ENCODE measurements at places on chromosomes 3 and 15.

DNA sequence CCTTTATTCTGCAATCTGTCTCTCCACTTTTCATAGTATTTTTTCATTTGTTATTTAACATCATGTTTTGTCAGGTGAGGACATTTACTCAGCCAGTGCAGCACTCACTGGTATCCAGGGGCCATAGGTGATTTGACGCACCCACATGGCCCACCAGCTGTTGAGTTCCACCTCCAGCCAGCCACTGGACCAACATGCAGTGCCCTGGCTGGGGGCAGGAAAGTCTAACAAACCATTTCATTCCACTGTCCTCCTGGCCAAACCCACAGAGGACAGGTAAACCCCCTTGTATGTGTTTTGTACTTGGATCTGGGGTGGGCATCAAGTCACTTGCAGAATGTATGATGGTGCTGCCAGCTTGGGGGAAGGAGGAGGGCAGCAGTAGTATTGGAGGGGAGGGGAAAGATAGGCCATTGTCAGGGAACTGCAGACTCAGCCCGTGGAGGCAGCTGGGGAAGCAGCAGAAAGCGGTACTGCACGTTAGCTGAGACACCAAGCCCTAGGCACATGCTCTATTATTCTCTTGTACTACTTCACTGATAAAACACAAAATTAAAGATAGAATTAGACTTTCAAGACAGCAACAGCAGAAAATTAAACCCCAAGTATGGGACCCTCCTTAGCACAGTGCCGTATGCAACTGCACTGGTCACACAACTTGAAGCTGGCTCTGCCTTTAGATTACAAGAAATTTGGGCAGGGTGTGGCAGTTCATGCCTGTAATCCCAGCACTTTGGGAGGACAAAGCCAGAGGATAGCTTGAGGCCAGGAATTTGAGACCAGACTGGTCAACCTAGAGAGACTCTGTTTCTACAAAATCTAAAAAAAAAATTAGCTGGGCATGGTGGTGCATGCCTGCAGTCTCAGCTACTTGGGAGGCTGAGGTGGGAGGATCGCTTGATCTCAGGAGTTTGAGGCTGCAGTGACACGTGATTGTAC lies 15.4 kb upstream of the RPL24 start:
- no peak for DNase-seq

DNA sequence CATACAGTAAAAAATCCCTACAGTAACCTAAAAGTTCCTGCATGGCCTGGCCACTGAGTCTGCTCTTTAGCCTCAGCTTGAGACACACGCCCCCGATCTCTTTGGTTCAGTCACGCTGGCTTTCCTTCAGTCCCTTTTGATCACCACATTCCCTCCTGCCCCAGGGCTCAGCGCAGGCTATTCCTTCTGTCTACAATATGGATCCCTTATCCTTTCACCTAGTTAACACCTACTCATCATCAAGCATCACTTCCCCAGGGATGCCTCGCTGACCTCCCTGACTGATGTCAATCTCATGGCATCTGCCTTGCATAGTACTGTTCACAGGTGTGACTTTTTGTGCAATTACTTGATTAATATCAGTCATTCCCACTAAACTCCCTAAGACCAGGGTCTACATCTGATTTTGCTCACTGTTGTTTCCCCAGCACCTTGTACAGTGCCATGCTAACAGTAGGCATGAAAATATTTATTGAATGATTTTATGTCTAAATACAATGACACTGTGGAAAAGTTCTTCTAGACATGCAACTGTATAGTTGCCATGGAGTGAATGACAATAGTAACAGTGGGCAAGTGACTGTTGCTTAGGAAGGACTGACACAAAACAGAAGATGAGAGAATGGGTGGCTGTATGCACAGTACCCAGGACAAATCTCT lies at the start of gene SNTN:
Gene SNTN (plus strand): TSS at position 610 of the 660 bp plus-strand sequence. CDS start 13 bp downstream, at position 623.
- DNase-seq: no peak

DNA sequence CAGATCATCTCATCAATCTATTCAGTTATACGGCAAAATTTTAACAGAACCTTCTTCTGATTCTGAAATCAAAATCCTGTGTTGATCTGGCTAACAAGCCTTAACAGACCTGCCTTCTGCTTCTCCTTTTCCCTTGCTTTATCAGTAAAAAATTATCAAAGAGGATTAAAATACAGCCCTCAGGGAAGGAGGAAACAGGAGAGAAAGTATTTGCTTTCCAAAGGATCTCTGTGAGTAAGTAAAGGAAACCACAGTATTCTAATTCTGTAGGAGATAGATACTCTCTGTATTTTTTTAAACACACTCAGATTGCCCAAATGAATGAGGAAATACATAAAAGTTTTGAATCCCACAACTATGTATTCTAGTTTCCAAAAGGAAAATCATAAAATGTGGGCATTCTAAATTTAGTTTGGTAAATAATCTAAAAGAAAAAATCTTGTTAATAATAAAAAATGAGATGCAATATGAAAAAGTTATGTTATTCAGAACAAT lies 221.8 kb downstream of the ZIC1 start:
- DNase-seq: no peak

DNA sequence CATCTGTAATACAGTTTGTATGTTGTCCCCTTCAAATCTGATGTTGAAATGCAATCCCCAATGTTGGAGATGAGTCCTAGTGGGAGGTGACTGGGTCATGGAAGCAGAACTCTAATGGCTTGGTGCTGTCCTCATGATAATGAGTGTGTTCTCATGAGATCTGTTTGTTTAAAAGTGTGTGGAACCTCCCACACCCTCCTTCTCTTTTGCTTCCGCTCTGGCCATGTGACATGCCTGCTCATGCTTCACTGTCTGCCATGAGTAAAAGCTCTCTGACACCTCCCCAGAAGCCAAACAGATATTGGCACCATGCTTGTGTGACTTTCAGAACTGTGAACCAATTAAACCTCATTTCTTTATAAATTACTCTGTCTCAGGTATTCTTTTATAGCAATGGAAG lies 794.0 kb upstream of the CFAP20DC start:
- DNase-seq: no peak

DNA sequence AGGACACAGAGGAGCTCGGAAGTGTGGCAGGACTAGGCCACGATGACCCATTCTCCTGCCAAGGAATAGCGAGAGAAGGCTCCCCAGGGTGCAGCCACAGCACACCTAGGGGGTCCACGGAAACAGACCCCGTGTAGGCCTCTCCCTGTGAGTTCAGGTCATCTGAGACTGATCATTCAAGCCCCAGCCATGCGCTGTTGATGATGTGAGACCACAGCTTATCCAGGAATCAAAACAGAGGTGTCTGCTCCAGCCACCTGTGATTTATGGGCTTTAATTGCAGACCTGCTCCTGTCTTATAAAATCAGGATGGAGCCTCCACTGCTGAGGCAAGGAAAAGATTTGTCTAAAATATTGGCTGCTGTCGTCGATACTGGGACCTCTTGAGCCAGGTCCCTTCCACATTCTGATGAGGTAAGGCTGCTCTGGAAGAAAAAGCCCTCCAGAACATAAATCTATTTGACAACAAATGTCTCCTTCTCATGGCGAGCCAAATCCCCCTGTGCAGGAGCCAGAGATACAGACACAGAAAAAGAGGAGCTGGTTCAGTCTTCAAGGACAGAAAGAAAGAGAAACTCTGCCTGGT lies 186.7 kb downstream of the TJP1 start:
- DNase-seq: no peak

DNA sequence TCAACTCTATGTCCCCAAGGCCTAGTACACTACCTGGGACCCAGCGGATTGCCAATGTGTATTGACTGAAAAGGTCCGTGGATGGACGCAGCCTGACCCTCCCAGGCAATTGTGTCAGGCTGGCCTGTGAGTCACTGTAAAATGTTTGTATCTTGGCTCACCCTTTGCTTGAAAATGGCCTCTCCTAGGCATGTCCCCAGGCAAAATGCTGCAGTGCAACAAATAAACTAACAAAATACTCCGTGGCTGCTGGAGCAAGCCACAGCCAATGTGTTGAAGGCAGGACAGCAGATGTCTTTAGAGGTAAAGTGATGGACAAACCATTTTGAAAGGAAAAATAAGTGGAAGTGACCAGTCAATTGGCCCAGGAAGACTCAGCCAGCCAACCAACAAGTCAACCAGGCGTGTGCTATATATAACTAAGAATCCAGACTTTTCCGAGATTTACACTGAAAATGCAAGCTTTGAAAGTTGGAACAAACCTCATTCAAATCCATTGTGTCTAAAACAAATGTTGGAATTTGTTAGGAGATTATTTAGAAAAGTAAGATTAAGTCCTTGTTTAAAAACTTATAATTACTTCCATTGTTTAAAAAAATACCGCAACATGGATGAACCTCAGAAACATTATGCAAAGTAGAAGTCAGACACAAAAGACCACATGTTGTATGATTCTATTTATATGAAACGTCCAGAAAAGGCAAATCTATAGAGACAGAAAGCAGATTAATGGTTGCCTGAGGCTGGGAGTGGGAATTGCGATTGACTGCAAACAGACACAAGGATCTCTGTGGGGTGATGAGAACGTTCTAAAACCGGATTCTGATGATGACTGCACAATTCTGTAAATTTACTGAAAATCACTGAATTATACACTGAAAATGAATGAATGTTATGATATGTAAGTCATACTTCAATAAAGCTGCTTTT lies 191.2 kb downstream of the TLE3 start:
- DNase-seq: no peak

GRCh38 chr3:137024348-137024747 lies 66.6 kb downstream of the IL20RB start:
- DNase-seq: no peak

GRCh38 chr15:77400258-77400657 lies 19.6 kb downstream of the PEAK1 start:
- no peak for DNase-seq

GRCh38 chr15:73914145-73914544 lies 12.1 kb upstream of the LOXL1 start:
- DNase-seq: no peak

GRCh38 chr15:52288051-52288942 lies 7.3 kb downstream of the MYO5C start:
- no peak for DNase-seq

DNA sequence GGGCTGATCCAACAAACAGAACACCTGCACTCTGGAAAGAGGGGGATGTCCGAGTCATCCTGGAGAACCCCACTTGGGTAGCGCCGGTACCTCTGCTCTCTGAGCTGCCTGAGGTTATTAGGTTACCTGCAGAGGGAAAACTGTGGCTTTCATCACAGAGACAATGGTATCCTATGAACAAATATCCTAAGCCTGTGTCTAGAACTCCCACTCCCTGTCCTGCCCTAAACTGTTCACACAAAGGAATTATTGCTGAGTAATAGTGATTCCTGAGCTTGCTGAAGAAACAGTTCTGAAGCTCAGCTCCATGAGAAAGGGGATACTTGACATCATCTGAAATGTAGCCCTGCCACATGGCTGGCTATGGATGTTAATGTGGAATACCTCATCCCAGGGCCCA lies 31.9 kb upstream of the WNT5A start:
- no peak for DNase-seq

GRCh38 chr3:179961703-179962078 lies 75.0 kb downstream of the PEX5L start:
- DNase-seq: no peak

- peak; percentile 66 for DNase-seq
These were observed 12.9 kb downstream of the DZIP3 start for GRCh38 chr3:108602249-108602934.

DNA sequence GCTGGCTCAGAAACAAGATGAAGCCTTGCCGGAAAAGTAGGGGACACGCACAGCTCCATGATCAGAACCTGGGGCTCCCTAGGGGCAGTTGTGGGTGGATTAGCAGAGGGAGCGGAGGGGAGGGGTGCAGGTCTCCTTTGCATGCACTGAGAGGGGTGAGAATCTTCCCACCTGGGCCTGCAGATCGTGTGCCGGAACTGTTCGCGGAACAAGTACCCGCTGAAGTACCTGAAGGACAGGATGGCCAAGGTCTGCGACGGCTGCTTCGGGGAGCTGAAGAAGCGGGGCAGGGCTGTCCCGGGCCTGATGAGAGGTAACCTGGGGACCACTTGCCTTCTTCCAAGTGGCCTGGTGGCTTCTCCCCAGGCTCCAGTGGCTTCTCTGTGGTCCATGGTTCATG lies 24.5 kb upstream of the NR2C2 start:
- no peak for DNase-seq

DNA sequence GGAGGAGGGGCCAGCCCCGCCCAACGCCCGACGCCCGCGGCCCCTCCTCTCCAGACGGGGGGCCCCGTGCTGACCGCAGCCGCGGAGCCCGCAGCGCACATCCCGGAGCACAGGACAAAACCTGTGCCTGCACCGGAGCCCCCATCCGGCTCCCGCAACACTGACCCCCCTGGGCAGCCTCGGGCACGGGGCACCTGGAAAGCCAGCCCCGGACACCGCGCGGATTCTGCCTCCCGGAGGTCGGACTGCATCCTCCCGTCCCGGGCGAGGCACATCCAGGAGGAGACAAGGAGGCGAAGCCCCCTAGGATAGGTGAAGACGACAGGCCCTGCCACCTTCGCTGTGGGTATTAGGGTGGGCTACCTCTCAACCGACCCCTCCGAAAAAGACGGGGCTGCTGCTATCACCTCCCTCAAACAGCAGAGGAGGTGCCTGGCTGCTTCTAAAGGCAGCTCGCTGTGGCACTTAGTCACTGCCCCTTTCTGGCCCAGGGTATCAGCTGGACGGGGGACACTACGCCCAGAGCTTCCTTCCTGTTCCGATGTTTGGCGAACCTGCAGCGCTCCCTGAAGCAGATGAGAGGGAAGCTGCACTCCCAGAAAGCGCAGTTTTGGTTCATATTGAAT lies 10.6 kb downstream of the XXYLT1 start:
- DNase-seq: peak; percentile 36

DNA sequence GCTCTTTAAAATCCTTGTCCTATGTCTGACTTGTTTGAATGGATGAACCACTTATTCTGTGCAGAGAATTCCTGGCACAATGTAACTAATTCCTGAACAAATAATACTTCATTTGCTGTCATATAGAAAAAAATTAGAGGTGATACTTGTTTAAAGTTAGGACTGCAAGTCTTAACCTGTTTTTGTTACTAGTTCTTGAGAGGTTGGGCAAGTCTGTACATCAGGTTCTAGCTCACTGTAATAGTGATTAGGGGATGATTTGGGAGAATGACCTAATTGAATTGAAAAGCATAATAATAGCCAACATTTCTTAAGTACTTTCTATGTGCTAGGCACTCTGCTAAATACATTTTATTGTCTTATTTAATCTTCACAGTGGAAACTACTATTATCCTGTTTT lies 49.3 kb downstream of the GMPS start:
- DNase-seq: no peak

- no peak for DNase-seq
These were observed 8.3 kb downstream of the ARL13B start for GRCh38 chr3:93988283-93988682.

DNA sequence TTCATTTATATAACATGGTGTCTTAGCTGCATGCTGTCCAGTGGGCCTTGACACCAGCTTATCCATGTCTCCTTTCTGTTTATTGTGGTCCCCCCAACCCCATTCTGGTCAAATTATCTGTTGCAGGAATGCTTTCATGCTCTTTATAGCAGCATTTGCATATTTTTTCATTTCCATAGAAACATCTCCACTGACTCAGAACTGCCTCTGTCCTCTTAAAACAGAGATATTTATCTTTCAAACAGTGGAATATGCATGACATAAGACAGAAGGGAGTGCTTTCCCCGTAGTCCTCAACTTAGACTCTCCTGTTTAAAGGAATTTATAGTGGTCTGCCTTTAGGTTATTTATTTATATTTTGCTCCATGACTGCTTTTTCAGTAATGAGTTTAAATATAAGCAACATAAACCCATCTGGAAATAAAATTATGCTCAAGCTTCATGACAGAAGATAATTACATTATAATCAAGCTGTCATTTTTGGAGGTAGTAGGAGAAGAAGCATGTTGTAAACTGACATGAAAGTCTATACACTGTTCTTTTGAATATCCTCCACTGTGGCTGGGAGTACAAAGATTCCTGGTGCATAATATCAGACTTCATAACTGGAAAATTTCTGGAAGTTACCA lies 179.5 kb upstream of the CD96 start:
- no peak for DNase-seq
